PC-3 (cell line): ENCODE measurements at places on chromosomes 12 and 14. TPM values are rescaled to one million over a fixed set of nuclear protein-coding genes. Genes with fewer than 3 reads are reported as not detected.
A peak's percentile ranks its signal among the peaks of the same experiment; 100 is the strongest.

The PPP4R4 gene
- 0.11 TPM in 1 of 2 replicates, not detected in the other for total RNA-seq

DNA sequence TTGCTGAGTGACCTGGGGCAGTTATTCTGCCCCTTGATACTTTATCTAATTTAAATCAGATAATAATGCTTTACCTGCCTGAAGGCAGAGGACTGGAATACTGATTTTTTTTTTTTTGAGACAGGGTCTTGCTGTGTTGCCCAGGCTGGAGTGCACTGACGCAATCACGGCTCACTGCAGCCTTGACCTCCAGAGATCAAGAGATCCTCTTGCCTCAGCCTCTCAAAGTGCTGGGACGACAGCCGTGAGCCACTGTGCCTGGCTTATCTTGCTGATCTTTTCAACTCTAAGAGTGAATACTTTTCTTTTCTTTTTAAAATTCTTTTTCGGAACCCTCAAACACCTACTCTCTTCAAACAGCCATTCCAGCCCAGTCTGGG, 699 bp upstream of the B4GALNT3 start:
- no peaks in the 10 kb centered on the region for H3K27me3 ChIP-seq
- H3K4me3 ChIP-seq, result peak overlapping the region; percentile 67
- no peaks in the 10 kb centered on the region for H3K36me3 ChIP-seq
- peaks cover 16% of the 10 kb centered on the region for H3K4me1 ChIP-seq
- DNase-seq, result no peak
- no peak overlapping the region for H3K27ac ChIP-seq

The VWF gene
- not detected in 2 replicates for total RNA-seq

GRCh38 chr12:130826151-130826801, 12.8 kb downstream of the STX2 start:
- no peak overlapping the region for H3K27ac ChIP-seq
- H3K27me3 ChIP-seq, result no peaks in the 10 kb centered on the region
- DNase-seq, result peak; percentile 60
- H3K36me3 ChIP-seq, result peaks cover 2% of the 10 kb centered on the region; the same call in 1 of the 2 replicates

The KRT78 gene
- 0.12 and 0.15 TPM in 2 replicates for total RNA-seq

The MYF6 gene
- not detected in 2 replicates for total RNA-seq

DNA sequence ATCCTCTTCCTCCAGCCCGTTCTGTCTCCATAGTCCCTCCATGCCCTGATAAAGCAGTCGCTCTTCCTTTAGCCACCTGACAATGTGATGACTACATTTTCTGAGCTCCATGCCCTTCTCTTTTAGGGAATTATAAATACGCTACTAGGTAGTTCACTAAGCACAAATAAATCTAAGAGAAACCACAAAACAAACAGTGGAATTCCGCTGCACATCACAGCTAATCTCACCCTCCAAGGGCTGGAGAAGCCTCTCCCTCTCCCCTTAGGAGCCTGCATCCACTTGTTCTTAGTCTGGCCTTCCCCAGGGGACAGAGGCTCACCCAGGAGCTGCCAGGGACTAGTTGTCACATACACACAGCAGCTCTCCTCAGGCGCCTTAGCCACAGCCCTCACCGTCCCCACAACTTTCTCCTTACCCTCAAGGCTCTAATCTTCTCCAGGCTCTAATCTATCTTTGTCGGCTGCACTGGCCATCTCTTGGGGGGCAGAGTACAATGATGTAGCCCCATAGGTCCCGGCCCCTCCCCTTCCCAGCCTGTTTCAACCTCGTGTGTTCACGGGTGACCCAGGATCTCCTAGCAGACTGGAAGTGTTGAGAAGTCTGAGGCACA, 55.9 kb upstream of the GPR68 start:
- DNase-seq, result peak; percentile 86
- H3K27me3 ChIP-seq, result no peaks in the 10 kb centered on the region
- H3K36me3 ChIP-seq, result peaks cover 15% of the 10 kb centered on the region; the same call in 1 of the 2 replicates
- peaks cover 25% of the 10 kb centered on the region for H3K4me1 ChIP-seq
- H3K27ac ChIP-seq, result peak overlapping the region; percentile 70
- no peak overlapping the region for H3K4me3 ChIP-seq

The TCTN2 gene
- total RNA-seq, result 13.9 and 15.8 TPM in 2 replicates

The FAR2 gene
- total RNA-seq, result 10.2 and 13.5 TPM in 2 replicates

The TMPRSS12 gene
- total RNA-seq, result not detected in 2 replicates

DNA sequence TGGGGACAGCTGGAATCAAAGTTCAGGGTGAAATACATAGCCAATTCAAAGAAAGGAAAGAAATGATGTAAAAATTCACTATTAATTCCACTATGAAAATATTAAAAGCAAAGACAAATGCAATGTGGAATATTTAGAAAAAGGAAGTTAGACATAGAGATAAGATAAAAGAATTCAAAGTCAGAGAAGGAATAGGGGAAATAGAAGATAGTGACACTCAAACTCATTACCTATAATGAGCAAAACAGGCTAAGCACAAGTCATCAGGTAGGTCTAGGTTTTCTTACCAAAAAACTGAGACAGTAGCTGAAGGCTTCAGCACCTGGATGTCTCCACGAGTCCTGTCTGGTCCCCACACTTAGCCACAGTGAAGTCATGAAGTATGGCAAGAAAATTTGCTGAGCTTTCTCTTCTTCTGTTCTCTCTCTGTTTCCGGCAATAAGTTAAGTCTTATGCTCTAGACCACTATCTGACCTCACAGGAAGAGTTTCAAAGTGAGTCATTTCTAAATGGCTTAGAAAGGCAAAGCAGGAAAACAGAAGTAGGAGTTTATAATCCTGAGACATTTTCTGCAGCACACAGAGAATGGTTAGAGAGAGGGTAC, at the start of gene C3AR1:
Gene C3AR1, minus strand, starts transcription at position 369 of the 604 bp plus-strand sequence. CDS start 6,174 bp downstream, outside the sequence.
- DNase-seq, result peak; percentile 50
- H3K4me3 ChIP-seq, result no peak within 1 kb of the TSS
- no peaks in the 10 kb centered on the region for H3K27me3 ChIP-seq
- peaks cover 8% of the 10 kb centered on the region; the same call in 1 of the 2 replicates for H3K4me1 ChIP-seq
- no peaks in the 10 kb centered on the region for H3K36me3 ChIP-seq

The ESRRB gene
- total RNA-seq, result not detected in 2 replicates

DNA sequence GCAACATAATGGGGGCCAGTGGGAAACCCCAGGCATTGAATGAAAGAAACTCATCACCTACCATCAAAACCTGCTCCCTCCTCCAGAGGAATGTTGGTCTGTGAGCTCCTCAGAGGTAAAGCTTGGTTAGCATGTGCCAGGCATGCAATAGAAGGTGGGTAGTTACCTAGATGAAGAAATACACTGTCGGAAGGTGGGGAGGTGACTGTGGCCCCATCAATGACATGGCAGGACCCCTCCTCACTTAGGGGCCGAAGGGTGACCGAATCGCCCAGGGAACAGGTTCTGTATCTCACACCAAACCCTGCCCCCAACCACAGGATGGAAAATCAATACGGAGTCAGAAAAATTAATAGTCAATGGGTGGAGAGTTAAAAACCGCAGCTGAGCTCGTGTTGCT, 135.6 kb downstream of the BCL11B start:
- no peak overlapping the region for H3K4me3 ChIP-seq
- no peaks in the 10 kb centered on the region for H3K4me1 ChIP-seq
- no peak overlapping the region for H3K27ac ChIP-seq
- no peak for DNase-seq

DNA sequence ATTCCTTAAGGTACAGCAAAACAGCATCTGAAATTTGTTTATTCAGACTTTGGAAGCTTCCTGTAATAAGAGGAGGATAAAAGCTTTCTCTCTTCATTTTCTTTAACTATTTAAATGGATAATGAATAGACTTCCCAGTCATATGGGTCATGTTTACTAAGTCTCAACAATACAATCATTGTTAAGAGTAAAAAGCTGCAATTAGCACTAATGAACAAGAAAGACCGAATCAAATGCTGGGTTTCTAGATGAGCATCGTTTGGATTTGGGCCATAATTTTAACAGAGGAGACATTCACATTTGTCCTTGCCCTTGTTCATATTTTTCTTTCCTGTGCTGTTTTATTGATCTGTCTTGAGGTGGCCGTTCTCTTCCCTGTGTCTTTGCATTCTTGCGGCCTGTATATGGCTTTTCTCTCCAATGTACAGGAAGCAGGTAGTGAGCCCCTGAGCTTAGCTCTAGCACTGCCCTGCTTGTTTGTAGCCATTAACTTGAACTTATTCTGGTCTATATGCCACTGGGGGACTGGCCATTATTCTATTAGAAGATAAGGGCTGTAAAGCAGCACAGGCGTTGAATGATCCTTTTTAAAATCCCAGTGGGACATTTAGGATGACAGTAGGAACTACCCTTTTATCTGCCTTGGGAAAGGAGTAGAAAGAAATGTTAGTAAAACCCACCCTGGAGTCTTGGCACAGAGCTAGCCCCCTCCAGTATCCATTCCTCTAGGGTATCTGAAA, 34.6 kb downstream of the ABHD12B start:
- no peaks in the 10 kb centered on the region for H3K4me1 ChIP-seq
- H3K36me3 ChIP-seq, result peaks cover 47% of the 10 kb centered on the region
- no peak overlapping the region for H3K4me3 ChIP-seq
- no peak overlapping the region for H3K27ac ChIP-seq

- H3K36me3 ChIP-seq, result no peaks in the 10 kb centered on the region
- no peaks in the 10 kb centered on the region for H3K4me1 ChIP-seq
- H3K4me3 ChIP-seq, result no peak overlapping the region
- no peaks in the 10 kb centered on the region for H3K27me3 ChIP-seq
- H3K27ac ChIP-seq, result no peak overlapping the region
These were observed 75.6 kb downstream of the ESR2 start for GRCh38 chr14:64218344-64219240.

DNA sequence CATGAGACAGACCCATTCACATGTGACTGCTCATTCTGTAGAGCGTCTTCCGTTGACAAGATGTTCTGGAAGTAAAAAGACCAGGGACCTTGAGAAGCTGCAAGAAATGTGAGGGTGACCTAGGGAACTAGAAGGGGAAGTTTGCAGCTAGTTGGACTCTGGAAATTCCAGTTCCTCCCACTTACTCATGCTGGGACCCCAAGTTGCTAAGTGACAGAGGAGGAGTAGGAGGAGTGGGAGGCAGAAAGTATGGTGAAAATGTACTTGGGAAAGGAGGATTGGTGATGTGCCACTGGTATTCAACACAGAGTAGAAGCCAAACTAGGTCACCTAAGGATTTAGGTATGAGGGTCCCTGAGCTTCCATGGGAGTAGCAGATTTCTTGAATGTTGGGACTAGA, 132.4 kb downstream of the KCNA5 start:
- DNase-seq, result no peak
- no peaks in the 10 kb centered on the region for H3K27me3 ChIP-seq
- peaks cover 8% of the 10 kb centered on the region; the same call in 1 of the 2 replicates for H3K4me1 ChIP-seq
- no peak overlapping the region for H3K4me3 ChIP-seq
- no peak overlapping the region for H3K27ac ChIP-seq

DNA sequence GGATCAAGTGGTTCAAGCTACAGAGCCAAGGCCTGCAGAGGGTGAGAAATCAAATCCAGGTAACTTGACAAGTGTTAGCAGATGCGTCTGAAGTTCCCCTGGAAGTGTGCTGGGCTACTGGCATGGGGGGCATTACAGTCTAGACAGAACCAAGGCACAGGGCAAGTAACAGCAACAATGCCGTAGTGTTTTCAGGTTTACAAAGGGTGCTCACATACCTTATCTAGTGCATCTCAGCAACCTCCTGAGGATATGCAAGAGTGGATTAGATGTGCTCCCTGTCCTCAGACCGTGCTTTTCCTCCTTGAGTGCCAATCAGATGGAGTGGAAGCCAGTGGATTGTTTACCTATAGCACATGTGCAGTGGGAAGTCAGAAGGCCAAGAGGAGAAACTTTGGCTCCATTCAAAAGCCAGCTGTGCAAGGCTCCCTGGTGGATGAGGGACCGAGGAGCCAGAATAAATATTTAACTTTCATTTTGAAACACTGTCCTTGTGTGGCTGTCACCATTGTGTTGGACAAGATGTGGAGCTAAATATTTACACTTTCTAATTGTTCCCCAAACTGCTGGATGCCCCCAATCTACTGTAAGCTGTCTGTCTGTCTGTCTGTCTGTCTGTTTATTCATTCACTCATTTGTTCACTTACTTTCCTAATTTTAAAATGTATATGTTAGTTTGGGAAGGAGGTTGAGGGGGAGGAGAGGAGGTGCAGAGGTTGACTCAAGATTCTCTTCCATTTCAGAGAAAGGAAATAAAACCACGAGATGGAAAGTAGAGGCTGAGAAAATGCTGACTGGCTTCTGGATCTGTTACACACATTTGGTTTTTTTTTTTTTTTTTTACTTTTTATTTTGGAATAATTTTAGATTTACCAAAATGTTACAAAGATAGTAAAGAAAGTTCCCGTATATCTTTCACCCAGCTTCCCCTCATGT, 184.0 kb upstream of the PARP11 start:
- DNase-seq, result no peak
- H3K36me3 ChIP-seq, result no peaks in the 10 kb centered on the region
- H3K4me3 ChIP-seq, result no peak overlapping the region

The INHBC gene
- total RNA-seq, result not detected in 2 replicates

GRCh38 chr14:50531595-50532501, 521 bp downstream of the MAP4K5 start:
- H3K36me3 ChIP-seq, result no peaks in the 10 kb centered on the region
- H3K27me3 ChIP-seq, result no peaks in the 10 kb centered on the region
- peaks cover 50% of the 10 kb centered on the region for H3K4me1 ChIP-seq
- H3K27ac ChIP-seq, result peak overlapping the region; percentile 72
- peak; percentile 34 for DNase-seq
- H3K4me3 ChIP-seq, result peak overlapping the region; percentile 82

DNA sequence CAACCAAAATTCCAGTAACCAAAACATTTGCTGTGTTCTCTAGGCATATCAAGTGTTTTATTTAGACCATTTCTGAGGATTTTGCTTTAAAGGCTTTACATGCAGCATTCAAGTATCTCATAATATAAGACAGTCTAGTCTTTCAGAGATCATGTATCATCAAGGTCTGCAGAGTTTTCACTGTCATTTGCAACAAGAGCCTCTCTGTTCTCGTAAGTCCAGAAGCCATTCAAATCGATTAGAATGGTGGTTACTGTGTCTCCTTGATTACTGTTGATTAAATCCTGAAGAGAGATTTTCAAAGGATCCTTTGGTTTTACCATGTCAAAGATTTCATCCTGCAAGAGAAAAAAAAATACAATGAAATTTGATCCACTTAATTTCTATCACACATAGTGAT, 36.3 kb downstream of the PPP2R3C start:
- H3K36me3 ChIP-seq, result peaks cover 14% of the 10 kb centered on the region; the same call in 1 of the 2 replicates
- no peaks in the 10 kb centered on the region for H3K27me3 ChIP-seq
- no peaks in the 10 kb centered on the region for H3K4me1 ChIP-seq
- DNase-seq, result no peak

The RNASE3 gene
- total RNA-seq, result not detected in 2 replicates

DNA sequence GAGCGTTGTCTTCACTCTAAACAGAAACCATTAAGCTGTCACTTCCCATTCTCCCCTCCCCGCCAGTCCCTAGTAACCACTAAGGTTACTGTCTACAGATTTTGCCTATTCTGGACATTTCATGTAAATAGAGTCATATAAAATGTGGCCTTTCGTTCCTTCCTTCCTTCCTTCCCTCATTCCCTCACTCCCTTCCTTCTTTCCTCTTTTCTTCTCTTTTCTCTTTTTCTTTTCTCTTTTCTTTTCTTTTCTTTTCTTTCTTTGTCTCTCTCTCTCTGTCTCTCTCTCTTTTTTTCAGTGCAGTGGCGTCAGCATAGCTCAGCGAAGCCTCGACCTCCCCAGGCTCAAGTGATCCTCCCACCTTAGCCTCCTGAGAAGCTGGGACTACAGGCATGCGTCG, 37.8 kb downstream of the HCAR2 start:
- H3K4me1 ChIP-seq, result peaks cover 19% of the 10 kb centered on the region
- no peak overlapping the region for H3K4me3 ChIP-seq
- H3K36me3 ChIP-seq, result no peaks in the 10 kb centered on the region
- no peak overlapping the region for H3K27ac ChIP-seq

- no peak for DNase-seq
- H3K27ac ChIP-seq, result no peak overlapping the region
- H3K27me3 ChIP-seq, result peaks cover 24% of the 10 kb centered on the region
- no peaks in the 10 kb centered on the region for H3K4me1 ChIP-seq
- H3K36me3 ChIP-seq, result no peaks in the 10 kb centered on the region
These were observed 429.1 kb upstream of the CCDC196 start for GRCh38 chr14:66056926-66057552.

GRCh38 chr14:105989566-105990302, 463.4 kb downstream of the TMEM121 start:
- DNase-seq, result no peak
- H3K27me3 ChIP-seq, result no peaks in the 10 kb centered on the region
- H3K4me1 ChIP-seq, result no peaks in the 10 kb centered on the region

The GPR137C gene
- total RNA-seq, result 0.63 and 0.91 TPM in 2 replicates
